ENCODE measurements at places on chromosomes 4 and X.

DNA sequence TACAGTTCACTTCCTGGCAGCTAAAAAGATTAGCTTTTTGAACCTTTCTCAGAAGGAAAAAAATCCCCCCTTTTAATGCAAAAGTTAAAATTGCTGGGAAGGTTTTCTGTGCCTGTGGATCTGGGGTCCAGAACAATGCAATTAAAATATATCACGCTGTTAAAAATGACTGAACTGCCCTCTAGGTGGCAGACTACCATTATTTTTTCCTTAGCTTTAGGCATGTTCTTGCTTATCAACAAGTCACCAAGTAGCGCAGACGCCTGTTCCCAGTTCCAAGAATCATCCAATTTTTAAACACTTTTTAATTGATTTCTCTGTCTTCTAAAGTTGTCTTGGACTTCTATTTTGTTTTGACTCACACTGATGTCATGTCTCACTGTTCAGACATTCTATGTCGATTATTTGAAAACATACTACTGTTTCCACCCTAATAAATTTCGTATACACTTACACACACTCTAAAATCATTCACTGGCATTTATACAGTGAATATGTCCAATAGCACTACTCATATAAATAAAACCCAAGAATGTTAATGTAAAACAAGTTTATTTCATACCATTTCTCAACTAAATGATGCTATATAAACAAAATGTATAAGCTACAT, 661.6 kb downstream of the RAPGEF2 start:
- peak; percentile 54 for DNase-seq

DNA sequence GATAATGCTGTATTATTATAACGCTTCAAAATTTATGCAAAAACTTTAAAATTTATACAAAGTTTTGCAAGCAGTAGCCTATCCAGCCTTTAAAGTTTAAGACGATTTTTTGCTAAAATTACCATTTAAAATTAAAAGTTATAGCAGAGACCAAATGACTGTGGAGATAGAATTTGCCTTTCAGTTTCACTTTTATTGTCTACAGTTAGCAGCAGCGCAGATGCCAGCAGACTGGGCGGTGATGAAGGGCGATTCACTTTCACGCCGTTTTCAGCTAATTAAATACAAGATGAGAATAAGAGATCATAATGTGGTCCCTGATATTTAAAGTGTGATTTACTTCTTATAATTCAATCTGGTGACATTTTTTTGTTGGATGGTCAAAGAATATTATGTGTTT, 1381.5 kb upstream of the ADGRL3 start:
- no peak for DNase-seq

- DNase-seq: no peak
These were observed 1085.0 kb downstream of the CCSER1 start for GRCh38 chr4:91212211-91212610.

GRCh38 chr4:118036336-118036735, 2.0 kb downstream of the NDST3 start:
- no peak for DNase-seq

DNA sequence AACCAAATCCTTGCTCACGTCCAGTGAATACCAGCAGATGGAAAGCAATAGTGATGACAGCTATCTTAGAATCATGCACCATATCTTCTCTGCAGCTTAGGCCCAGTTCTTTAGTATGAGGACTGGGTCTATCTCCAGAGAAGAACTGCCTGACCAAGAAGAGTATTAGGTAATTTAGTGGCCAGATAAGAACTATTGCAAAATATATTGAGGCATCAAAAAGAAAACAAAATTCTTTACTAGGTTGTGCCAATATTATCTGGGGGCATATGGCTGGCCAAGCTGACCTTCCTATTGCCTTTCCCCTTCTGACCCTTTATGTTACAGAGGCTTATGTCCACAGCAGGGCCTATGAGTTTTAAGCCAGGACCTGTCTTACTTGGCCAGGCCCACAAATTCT, 91.2 kb downstream of the RLIM start:
- DNase-seq: no peak

GRCh38 chr4:85684676-85685075, 209.7 kb downstream of the ARHGAP24 start:
- DNase-seq: no peak

DNA sequence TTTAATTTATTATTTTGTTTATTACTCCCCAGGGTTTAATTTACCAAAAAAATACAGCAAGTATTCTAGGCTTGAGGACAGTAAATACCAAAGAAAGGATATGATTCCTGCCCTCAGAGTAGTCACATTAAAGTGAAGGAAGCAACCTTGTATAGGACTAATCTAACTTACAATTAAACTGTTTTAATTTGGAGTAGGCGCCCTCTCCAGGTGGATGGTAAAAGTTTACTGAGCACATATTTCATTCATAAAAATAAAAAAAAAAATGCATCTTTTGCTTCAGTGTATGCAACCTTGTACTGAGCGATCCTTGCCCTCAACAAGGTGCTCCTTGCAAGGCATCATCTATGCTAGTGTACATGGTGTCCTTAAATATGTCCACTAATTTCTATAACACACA, 72.0 kb upstream of the MAGEB16 start:
- no peak for DNase-seq

DNA sequence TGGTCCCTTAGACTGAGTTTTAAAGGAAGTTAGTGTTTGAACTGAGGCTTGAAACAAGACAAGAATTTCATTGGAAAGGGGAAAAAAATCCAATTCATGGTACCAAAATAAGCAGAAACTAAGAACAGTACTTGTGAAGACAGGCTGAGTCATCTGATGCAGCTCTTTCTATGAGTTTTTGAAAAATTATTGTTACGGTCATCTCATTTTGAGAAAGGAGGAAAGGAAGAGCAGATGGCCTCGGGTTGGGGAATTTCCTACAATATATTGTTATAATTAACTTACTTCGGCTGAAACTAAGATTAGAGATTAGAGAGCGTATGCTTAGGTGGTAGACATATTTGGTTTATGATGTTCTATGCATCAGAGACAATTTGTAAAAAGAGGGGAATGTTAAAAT, 2164.8 kb upstream of the AGA start:
- no peak for DNase-seq

- peak; percentile 12 for DNase-seq
These were observed 50.9 kb downstream of the IDS start for GRCh38 chrX:149453906-149454822.

DNA sequence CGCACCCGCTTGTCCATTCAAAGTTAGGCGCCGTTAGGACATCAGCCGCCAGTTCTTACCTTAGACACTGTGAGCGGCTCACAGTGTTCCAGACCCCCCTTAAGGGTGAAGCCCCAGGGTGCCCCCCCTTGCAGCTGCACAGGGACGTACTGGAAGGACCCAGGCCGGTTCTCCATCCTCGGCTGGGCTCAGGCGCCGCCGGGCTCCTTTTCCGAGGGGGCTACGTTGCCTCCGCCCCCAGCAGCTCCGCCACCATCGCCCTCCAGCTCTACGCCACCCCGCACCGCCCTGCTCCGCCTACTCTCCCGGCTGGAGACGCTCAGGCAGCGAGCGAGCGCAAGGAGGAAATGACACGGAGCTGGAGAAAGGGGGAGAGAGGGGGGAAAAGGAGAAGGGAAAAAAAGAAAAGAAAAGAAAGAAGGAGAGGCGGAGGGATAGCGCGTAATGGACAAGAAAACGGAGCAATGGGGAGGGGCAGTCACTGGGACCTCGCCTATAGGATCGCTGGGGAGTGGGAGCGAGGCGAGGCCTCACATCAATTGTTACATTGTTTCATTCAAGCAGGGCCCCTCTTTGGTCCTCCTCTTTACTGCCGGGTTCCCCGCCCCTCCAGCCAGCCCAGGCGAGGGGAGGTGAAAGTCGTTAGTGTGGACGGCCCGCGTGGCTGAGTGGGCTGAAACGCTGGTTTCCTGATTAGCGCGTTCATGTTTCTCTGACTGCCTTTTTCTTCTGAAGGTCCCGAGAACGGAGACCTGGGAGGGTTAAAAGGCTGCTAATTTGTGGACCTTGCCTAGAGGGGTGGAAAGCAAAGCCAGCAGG, at the start of gene SHROOM4:
SHROOM4 (minus strand) TSS at position 352 of the 819 bp plus-strand sequence; CDS start at position 176, 176 bp downstream.
- peak; percentile 88 for DNase-seq

DNA sequence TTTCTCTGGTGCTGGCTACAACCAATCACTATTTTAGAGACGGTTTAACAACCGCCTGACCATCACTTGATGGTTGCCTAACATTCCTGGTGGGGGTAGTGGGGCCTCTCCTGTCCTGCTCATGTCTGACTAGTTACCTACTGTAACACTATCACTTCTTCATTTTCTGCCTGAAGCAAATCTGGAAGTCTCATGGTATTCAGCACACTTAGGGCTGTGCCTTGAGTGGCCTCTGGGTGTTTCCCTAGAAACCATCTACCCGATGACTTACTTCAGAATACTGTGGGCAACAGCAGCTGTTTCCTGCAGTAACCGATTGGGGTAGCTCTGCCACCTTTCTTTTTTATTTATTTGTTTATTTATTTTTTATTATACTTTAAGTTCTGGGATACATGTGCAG, 880.1 kb upstream of the INTU start:
- DNase-seq: no peak

DNA sequence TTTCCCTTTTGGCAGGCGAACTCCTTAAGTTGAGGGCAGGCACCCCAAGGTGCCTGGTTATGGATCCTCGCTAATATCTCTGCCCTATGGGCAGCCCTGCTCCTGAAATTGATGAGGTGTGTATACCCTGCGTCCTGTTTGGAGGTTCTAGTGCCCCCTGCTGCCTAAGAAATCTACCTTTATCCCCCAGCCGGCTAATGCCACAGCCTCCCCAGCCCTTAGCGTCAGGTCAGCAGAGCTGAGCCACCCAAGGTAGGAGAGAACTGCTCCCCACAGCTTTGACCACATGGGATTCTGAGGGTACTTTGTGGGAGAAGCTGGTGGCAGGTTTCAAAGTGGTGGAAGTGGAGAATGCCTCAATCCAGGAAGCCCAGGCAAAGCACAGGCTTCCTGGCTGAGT, 50.8 kb downstream of the ANAPC4 start:
- DNase-seq: no peak

- DNase-seq: no peak
These were observed 112.7 kb downstream of the ASMT start for GRCh38 chrX:1727531-1728027.

GRCh38 chr4:20305976-20306375, 54.3 kb downstream of the SLIT2 start:
- DNase-seq: peak; percentile 67

GRCh38 chrX:54447461-54447860, 7.3 kb downstream of the TSR2 start:
- peak; percentile 32 for DNase-seq

DNA sequence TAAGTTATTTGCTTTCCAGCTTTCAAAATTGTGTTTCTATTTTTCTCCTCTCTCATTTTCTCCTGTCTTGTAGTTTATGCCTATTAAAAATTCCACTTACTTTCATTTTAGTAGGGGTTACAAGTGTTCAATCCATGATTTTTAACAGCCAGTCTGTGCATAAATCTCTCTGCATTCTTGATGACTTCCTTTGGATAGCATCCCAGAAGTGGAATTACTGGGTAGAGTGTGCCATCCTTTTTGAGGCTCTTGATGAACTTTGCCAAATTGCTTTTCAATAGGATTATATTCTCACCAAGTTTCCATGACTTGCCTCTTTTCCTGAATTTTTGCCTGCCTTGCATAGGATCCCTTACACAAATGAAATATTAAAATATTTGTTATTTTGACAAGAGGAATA, 58.5 kb downstream of the DIPK2B start:
- DNase-seq: no peak

DNA sequence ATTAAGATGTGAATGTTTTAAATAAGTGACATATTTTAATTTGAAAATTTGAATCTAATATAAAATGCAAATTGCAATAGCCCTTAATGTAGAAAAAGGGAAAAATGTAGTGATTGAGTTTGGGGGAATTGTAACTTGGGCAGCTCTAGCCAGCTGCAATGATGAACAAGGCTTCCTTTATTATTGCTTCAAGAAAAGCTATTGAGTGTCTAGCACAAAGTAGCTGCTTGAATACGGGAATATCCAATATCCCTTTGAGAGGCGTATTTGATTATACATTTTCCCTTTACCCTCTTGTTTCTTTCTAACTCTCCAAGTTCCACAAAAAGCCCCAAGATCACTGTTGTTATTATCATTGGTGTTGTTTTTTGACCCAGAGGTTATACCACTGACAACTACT, 21.8 kb downstream of the IL1RAPL1 start:
- DNase-seq: no peak

DNA sequence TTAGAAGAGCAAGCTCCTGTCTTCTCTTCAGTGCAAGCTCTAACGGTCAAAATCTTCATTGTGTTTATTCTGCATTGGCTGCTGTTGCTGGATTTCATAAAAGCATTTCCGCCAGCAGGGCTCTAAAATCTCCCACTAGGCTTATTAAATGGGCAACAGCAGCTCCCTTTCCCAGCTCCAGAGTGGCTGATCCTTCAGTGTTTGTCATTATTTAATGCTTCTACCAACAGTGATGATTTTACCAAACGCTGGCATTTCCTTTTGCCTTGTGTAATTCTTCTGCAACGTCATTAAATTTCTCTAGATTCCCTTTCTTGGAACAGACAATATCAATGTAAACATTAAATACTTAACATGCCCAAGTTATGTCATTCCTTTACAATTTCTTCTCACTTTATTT, 20.1 kb downstream of the SLC7A11 start:
- no peak for DNase-seq

DNA sequence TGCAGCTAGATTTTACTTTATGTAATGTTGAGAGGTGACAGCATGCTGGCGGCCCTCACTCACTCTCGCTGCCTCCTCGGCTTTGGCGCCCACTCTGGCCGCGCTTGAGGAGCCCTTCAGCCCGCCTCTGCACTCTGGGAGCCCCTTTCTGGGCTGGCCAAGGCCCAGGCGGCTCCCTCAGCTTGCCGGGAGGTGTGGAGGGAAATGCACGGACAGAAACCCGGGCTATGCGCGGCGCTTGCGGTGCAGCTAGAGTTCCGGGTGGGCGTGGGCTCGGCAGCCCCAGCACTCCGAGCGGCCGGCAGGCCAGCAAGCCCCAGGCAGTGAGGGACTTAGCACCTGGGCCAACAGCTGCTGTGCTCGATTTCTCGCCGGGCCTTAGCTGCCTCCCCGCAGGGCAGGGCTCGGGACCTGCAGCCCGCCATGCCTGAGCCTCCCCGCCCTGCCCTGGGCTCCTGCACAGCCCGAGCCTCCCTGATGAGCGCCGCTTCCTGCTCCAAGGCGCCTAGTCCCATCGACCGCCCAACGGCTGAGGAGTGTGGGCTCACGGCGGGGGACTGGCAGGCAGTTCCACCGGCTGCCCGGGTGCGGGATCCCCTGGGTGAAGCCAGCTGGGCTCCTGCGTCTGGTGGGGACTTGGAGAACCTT, 128.7 kb downstream of the GASK1B start:
- no peak for DNase-seq

DNA sequence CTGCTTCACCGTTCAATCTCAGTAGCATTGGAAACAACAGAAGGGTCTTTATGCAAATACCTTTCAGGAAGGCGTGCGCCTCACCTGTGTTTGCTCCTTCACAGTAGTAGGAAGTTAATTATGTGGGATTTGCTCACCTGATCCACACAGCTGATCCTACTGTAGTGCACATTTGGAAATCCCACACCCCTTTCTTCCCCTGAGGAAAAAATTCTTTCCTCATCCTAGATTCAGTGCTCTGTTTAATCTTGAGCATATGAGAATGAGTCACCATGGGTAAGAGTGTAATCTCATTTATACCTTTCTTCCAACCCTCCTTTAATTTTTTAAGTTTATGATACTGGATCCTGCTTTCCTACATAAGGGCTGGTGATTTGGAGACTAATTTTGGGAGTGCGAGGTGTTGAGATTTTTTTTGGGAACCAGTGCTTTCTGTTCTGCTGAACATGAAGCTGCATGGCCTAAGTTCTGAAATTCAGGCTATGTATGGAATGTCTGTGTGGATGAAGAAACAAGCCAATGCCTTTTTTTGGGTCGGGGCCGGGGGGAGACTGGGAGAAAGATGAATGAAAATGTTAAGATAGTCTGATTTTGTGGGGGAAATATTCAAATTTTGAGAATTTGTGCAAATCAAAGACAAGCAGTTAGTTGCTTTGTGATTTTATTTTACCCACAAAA, 19.0 kb downstream of the GAB1 start:
- DNase-seq: no peak
